Activated CD4-positive, alpha-beta T cell treated with anti-CD3 and anti-CD28 coated beads, Interleukin-10, Interleukin-2, amounts not matched to agents 100 ng/mL and 50 ng/mL, durations not matched to agents 16 hours and 8 hours (primary cell): ENCODE measurements at places on chromosomes 11 and 22.

DNA sequence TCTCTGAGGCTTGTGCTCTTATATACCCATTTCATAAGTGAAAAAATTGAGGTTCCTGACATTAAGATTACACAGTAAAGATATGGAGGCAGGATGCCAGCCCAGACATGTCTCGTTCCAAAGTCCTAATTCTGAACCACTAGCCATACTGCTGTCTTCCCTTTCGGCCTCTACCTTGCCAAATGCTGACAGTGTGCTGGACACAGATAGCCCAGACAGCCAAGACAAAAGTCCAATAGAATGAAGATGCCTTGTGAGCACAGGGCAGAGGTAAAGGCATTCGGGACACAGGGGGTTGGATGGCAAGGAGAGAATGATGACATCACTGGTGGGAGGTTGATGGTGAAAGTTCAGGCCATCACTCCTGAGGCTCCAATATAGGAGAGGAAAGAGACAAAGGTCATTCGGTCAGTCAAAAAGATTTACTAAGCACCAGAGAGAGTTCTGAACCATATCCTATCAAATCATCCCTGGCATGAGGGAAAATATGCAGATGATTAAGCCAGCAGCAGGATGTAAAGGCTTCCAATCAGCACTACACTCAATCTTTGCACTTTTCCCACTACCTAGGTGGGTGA lies 174.0 kb upstream of the MTMR2 start:
- DNase-seq, result no peak

- DNase-seq, result no peak
Observed at GRCh38 chr11:114194702-114195101, 101.5 kb upstream of the NNMT start.

DNA sequence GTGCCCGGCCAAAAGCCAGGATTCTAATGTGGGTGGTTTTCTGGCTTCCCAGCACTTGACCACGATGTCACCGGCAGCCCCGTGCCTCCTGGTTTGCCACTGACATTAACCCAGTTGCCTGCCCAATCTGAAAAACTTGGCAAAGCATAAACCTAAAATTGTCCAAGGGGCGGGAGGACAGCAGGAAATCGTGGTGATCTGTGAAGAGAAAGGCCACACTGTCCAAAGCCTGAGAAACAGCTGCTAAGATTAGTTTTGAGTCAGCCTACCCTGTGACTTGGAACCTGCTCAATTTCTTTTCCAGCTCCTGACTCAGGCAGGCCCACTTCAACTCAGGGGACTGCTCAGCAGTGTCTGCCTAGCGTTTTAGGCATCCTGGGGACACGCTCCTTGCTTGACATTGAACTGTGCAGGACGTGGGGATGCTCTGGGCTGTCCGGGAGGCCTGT lies 8.2 kb upstream of the F2 start:
- DNase-seq, result no peak

- no peak for DNase-seq
Observed at GRCh38 chr11:58832056-58832645, 12.4 kb downstream of the GLYATL2 start.

GRCh38 chr11:64118876-64119665 lies 46.8 kb downstream of the MACROD1 start:
- DNase-seq, result no peak

DNA sequence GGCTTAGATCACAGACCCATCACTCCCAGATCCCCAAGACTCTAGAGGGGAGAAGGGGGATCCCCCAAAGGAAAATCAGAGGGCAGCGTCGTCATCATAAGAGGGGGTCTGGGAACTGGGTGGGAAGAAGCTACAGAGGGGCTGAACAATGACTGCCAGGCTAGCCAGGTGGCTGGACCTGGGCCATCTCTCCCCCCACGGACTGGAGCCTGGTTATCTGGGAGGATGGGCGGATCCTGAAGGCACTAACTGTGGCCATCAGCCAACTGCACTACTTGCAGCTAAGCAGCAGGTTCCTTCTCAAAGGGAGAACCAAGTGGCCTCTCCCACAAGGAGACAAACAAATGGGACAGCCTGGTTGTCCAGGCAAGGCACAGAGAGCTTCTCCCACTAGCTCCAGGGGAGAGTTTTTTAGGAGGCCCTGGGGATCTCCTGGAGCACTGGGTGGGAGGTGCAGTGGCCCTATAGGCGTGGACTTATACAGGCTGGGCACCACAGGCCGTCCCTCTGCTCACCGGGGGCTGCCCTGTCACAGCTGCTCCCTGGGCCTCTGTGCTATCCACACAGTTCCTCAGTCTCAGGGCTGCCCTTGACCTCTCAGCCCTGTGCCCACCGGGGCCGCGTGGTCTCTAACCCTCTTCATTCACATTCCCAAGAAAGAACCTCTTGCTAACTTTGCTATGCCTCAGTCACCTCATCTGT lies 15.4 kb downstream of the P2RY6 start:
- DNase-seq, result no peak

DNA sequence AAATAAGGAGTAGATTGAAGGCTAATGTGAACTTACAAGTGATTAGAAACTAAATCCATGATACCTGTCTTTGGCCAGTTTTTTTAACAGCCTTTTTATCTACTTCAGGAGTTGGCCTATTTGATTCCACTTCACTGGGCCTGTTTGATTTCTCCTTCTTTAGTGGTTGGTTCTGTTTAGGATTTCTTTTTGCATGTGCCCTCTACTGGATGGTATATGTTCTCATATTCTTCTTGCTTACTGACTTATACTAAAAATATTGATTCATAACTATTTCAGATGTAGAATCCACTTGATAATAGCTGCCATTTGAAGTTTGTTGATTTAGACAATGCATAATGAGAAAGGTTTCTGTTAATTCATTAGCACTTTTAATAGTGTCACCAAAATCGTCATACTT lies 53.9 kb downstream of the USP47 start:
- DNase-seq, result no peak

- DNase-seq, result no peak
Observed at GRCh38 chr11:110199184-110199981, 97.0 kb downstream of the RDX start.

GRCh38 chr11:66100272-66101065 lies 30.4 kb downstream of the PACS1 start:
- DNase-seq, result peak; percentile 75

- no peak for DNase-seq
Observed at GRCh38 chr11:1871531-1871930, 18.6 kb downstream of the LSP1 start.

DNA sequence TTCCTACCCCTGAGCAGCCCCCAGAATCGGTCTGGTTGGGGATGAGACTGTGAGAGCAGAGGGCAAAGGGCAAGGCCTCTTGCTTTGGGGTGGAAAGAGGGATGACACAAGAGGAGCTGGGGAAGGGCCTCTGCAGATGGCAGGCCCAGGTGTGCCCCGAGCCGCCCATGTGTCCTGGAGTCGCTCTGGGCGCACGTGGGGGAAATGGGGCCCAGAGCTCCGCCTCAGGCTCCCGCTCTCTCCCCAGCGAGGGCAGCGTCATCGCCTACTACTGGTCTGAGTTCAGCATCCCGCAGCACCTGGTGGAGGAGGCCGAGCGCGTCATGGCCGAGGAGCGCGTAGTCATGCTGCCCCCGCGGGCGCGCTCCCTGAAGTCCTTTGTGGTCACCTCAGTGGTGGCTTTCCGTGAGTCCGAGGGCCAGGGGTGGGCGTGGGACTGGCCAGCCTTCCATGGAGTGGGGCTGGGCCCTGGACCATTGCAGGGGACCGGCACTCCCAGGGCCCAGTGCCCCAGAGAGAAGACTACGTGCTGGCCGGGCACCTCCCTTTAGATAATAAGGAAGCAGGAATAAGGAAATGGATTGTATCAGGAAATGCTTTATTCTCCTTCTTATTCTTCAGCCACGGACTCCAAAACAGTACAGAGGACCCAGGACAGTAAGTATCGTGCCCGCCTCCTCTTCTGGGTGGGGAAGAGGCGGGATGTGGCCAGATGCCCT lies 30.1 kb downstream of the ST14 start:
- DNase-seq, result no peak

DNA sequence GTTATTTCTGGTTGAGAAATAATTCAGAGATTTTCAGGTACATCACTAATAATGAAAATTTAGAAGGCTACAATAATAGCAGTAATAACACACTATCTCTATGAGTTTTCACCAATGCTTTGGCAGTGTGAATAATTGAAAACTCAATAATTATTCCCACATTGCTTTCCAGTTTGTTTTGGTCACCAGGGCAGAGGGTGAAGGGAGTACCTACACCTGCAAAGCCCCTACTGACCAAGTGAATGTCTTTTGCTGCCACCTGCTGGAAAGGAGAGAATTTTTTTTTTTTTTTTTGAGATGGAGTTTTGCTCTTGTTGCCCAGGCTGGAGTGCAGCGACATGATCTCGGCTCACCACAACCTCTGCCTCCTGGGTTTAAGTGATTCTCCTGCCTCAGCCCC lies 3.2 kb downstream of the NELL1 start:
- peak; percentile 6 for DNase-seq

DNA sequence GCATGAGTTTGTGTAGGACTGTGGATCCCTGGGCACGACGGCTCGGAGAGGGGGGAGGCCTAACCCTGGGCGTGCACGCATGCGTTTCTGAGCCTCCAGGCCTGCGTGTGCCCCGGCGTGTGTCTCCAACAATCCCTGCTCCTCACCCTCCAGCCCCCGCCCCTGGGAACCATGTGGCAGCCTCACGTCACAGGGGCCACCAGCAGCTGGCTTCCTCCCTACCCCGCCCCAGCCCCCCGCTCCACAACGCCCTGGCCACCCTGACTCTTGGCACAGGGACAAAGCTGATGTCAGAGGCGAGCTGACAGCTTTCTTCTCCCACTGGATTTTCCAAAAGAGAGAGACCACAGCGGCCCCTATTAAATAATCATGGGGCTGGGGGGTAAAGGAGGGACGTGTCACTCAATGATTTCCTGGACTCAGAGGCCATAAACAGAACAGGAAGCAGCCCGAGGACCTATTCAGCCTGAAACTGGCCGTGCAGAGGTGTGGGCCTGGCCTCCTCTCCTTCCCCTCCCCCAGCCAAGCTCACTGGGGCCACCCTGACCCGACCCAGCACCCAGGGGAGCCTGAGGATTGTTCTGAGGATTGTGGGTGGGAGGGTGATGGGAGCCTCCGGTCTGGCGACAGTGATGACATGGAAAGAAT lies 6.8 kb upstream of the LIF start:
- DNase-seq, result no peak

- no peak for DNase-seq
Observed at GRCh38 chr11:113569391-113569790, 94.2 kb upstream of the DRD2 start.

- no peak for DNase-seq
Observed at GRCh38 chr11:7197469-7197868, 54.2 kb upstream of the SYT9 start.

DNA sequence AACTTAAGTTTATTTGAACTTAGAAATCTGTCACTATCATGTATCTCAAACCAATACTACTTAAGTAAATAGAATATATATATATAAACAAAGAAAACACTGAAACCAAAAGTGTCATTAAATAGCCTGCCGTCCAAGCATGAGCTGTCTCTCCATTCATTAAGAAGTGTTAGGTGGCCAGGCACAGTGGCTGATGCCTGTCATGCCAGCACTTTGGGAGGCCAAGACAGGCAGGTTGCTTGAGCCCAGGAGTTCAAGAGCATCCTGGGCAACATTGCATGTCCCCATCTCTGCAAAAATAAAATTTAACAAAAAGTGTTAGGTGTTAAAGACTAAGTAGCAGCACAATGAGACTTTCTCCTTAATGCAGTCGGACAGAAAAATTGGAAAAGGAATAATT lies 14.0 kb downstream of the CD6 start:
- no peak for DNase-seq

GRCh38 chr11:76251576-76251975 lies 45.3 kb upstream of the WNT11 start:
- no peak for DNase-seq

GRCh38 chr22:27631641-27632040 lies 169.9 kb downstream of the MN1 start:
- DNase-seq, result no peak

DNA sequence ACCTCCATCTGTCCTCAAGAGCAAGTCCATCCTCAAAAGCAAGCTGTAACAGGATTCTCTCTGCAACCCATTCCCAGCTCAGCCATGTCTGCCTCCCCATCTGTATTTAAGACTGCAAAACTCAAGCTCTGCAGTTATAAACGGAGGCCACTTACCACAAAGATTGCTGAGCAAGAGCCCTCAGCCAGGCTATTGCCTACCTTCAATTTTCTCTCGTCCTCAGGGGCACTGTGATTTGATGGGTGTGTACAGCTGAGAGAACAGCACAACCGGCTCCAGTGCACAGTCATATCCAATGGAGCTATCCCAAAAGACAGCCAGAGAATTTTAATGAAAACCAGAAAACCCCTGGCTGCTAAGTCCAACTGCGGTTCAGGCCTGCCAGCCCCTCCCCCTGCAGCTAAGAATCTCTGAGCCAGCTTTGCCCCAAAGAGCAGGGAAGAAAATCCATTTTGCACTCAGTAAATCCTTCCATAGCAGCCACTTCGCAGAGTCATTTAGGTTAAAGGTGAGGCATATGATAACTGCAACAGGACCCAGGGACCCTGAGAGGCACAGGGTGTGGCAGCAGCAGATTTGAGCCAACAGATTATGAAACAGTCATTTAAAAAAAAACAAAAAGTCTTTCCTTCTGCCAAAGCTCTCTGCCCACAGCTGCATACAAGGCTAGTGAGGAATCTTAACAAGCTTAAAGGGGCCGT lies 37.6 kb downstream of the RAB30 start:
- peak; percentile 20 for DNase-seq

GRCh38 chr11:71311928-71312510 lies 59.6 kb upstream of the SHANK2 start:
- DNase-seq, result no peak
